ENCODE measurements at places on chromosomes 12 and 14.

GRCh38 chr12:1882850-1883470 lies 35.5 kb downstream of the CACNA2D4 start:
- H3K4me1 ChIP-seq = no peaks in the 10 kb centered on the region
- no peak overlapping the region for H3K4me3 ChIP-seq
- peaks cover 5% of the 10 kb centered on the region for H3K27me3 ChIP-seq
- no peaks in the 10 kb centered on the region for H3K36me3 ChIP-seq

DNA sequence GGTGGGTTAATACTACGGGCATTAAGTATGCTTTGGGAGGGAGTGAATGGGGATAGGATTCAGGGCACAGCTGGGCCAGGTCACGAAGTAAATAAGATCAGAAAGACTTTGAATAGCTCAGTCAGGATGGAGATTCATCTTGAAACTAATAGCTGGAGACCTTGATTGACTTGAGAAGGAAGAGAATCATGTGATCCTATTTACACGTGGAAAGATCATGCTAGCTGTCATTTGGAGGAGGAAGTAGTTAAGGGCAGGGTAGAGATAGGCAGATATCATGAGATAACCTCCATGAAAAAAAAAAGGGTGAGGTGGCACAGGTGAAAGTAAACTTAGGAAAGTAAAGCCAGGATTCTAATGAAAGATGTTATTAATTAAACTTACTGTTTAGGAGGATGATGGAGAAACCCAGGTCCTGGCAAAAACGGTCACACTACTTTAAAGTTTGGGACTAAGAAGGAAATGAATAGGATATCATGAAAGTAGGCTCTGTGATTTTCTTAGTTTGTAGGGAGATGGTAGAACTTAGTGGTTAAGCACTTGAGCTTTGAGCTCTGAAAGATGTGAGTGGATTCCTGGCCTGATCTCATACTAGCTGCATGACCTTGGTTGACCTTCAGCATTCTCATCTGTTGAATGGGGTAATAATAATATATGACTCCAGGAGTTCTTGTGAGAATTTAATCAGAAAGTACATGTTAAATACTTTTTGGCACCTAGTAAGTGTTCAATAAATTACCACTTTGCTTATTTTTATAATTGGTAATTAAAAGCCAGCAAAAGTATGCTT lies 439.0 kb downstream of the NRXN3 start:
- H3K27ac ChIP-seq = no peak overlapping the region
- DNase-seq = no peak
- H3K27me3 ChIP-seq = no peaks in the 10 kb centered on the region
- no peak overlapping the region for H3K4me3 ChIP-seq

- H3K4me3 ChIP-seq = no peak overlapping the region
- H3K4me1 ChIP-seq = peaks cover 5% of the 10 kb centered on the region
- H3K27ac ChIP-seq = no peak overlapping the region
- DNase-seq = no peak
- H3K36me3 ChIP-seq = no peaks in the 10 kb centered on the region
Measured at GRCh38 chr14:68043752-68044151, 224.2 kb downstream of the RAD51B start.

GRCh38 chr14:92437729-92438285 lies 75.8 kb upstream of the RIN3 start:
- H3K27me3 ChIP-seq = no peaks in the 10 kb centered on the region
- H3K36me3 ChIP-seq = no peaks in the 10 kb centered on the region
- no peak for DNase-seq
- no peak overlapping the region for H3K4me3 ChIP-seq
